ENCODE measurements at places on chromosomes 7 and 10.

DNA sequence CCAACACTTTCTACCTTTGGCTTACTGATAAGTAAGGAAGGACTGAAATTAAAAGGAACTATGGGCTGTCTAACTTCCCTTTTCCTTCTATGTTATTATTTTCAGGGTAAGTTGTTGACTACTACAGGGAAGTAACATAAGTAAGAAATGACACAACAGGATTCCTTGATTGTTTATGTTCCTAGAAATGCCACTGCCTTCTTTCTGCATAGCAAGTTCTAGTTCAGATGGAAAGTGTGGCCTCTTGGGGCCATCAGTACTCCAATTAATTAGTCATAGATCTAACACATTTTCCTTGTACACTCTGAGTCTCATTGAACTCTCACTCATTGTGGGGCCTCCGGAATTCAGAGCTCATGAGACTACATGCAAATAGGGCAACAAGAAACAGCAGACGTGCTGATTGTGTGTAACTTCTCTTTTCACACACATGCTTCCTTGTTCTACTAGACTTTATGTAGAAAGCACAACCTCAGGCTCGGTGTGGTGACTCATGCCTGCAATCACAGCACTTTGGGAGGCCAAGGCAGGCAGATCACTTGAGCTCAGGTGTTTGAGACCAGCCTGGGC lies 35.3 kb upstream of the HIBADH start:
- DNase-seq, result no peak

GRCh38 chr10:43172645-43173044 lies 34.4 kb downstream of the CSGALNACT2 start:
- no peak for DNase-seq

- no peak for DNase-seq
Observed at GRCh38 chr10:90064295-90064694, 362.9 kb downstream of the KIF20B start.

GRCh38 chr7:104486931-104487330 lies 158.5 kb downstream of the LHFPL3 start:
- no peak for DNase-seq

DNA sequence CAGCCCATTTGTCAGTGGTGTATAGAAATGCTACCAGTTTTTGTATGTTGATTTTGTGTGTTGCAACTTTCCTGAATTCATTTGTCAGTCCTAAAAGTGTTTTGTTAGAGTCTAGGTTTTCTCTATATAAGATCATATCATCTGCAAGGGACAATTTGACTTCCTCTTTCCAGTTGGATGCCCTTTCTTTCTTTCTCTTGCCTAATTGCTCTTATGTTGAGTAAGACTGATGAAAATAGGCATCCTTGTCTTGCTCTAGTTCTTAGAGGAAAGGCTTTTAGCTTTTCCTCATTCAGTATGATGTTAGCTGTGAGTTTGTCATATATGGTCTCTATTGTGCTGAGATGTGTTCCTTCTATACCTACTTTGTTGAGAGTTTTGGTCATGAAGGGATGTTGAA lies 161.7 kb upstream of the TPK1 start:
- DNase-seq, result no peak
